ENCODE measurements at places on chromosomes 13 and 19. TPM values are rescaled to one million over a fixed set of nuclear protein-coding genes. Genes with fewer than 3 reads are reported as not detected.

Gene TMEM238
- 0.70 TPM for total RNA-seq

Gene MCEMP1
- total RNA-seq, result not detected

Gene KIR2DL3
- not detected for total RNA-seq

Gene ZNF723
- total RNA-seq, result not detected

Gene ZNF729
- total RNA-seq, result not detected

Gene TMPRSS9
- not detected for total RNA-seq

Gene N4BP2L1
- 9.8 TPM for total RNA-seq

Gene CFAP97D2
- not detected for total RNA-seq

GRCh38 chr19:37877147-37877546 is 29.2 kb downstream of the WDR87 start:
- no peak for DNase-seq

- DNase-seq, result no peak
Measured at GRCh38 chr13:99029576-99029975, 51.7 kb upstream of the DOCK9 start.

DNA sequence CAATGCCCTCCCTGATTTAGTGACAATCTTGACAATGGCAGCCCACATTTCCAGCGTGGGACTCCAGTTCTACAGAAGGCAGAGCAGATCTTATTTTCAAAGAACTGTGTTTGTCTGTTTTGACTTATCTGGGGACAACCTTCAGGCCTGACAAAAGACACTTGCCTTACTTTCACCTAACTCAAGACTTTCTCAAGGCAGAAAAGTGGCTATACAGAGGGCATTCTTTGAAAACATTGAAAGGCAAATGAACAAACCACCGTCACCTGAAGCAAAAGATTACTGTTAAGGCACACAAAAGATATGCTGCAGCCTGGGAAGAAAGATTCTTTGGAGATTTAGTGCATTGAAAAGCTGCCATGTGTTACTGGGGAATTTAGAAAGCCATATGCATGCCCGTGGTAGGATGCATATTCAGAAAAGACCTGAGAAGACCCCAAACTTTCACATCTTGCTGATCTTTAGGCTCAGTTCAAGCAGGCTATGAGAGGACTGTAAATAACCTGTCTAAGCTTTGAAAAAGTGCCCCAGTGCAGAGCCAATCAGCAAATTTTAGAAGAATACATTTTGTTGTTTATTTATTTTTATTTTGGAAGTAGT is 82.8 kb downstream of the TSC22D1 start:
- no peak for DNase-seq

DNA sequence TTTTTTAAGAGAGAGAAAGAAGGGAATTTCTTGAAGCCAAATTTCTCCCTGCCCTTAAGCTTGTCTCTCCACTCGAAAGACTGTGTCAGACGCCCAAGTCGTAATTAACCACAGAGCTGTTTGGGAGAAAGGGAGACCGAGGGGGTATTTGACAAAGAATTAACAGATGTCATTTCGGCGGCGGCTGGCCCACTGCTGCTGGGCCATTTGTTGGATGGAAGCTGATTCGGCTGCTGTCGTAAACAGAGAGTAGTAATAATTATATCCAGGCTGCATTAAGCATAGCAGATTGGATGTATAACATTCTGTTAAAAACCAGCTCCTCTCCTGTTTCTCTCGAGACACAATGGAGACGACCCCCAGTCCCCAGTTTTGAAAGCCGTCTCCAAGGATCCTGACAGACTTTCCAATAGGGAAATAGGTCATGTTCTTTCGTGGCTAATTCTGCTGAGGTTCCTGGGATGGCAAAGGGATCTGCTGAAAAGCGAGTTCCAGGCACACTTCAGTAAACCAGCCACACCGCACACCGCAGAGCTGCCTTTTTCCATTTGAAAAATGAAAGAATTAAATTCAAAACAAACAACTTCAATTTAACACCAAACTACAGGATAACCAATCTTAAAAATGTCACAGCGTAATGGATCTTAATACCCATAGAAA is 71.5 kb downstream of the KCTD15 start:
- DNase-seq, result peak; percentile 60

GRCh38 chr13:57897225-57897624 is 265.7 kb downstream of the PCDH17 start:
- no peak for DNase-seq

GRCh38 chr13:99399623-99399974 is 92.4 kb upstream of the GPR183 start:
- no peak for DNase-seq

GRCh38 chr19:9673912-9674662 is 813 bp downstream of the ZNF562 start:
- DNase-seq, result no peak

DNA sequence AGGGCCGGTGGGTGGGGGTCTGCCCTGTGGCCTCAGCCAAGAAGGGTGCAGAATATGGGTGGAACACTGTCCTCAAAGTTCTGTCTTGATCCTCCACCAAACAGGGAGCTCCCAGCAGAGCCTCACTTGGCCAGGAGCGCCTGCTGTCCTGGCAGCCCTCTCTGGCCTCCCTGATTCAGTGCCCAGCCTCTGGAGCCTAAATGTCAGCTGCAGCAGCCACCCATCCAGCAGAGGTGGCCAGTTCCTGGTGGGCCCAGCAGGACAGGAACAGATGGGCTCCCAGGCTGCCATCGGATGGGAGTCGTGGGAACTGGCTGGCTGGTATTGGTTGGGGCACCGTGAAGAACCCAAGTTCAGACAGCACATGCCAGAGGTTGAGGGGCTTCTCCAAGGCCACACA is 1.8 kb upstream of the USE1 start:
- no peak for DNase-seq

GRCh38 chr19:40539070-40539469 is 37.6 kb upstream of the SHKBP1 start:
- no peak for DNase-seq

GRCh38 chr19:45404557-45405434 is at the start of gene PPP1R13L:
Gene PPP1R13L (minus strand): TSS chr19:45405069. CDS start chr19:45398318, 6,751 bp downstream.
- DNase-seq, result peak; percentile 90

GRCh38 chr13:46620471-46620870 is 67.5 kb downstream of the LRCH1 start:
- DNase-seq, result no peak

- no peak for DNase-seq
Measured at GRCh38 chr13:93268327-93269028, 41.9 kb downstream of the GPC6 start.

DNA sequence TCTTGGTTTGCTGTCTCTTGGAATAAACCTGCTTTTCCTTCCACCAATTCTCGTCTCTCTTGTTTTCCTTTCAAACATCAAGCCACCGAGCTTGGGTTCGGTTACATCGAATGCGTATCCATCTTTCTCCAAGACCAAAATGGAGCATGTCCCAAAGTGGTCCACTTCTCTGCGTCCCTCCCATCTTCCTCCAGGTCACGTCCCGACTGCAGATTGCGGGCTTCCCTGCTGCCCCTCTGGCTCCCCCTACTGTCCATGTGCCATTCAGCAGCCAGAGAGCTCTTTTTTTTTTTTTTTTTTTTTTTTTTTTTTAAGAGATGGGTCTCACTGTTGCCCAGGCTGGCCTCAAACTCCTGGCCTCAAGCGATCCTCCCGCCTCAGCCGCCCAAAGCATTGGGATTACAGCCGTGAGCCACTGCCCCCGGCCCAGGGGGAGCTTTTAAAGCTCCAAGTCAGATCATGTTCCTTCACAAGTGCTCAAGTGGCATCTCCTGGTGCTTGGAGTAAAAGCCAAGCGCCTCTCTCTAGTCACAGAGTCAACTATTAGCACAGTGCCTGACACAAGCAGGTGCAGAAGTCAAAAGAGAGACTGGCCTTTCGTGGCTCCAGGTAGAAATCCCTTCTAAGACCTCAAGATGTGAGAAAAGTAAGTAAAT is 10.0 kb downstream of the COL5A3 start:
- DNase-seq, result peak; percentile 92

DNA sequence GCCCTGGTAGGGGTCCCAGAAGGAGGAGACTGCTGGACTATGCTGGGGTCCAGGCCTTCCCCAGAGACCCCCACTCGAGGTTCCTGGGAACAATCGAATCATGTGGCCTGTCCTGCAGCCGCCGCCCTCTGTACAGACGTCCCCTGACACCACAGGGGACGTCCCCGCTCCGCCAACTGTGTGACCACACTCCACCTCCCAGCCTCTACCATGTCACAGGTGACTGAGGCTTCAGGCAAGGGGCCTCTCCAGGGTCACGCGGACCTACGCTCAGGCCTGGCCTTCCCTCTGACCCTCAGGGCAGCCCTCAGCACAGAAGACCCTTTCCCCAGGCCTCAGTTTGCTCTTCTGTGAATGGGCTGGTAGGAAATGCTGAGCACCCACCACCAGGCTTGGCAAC is 13.1 kb upstream of the TMEM161A start:
- DNase-seq, result no peak

- DNase-seq, result no peak
Measured at GRCh38 chr13:55999709-56000108, 1141.0 kb upstream of the PRR20A start.

- peak; percentile 85 for DNase-seq
Measured at GRCh38 chr13:99978799-99979452, 2.7 kb upstream of the ZIC2 start.

DNA sequence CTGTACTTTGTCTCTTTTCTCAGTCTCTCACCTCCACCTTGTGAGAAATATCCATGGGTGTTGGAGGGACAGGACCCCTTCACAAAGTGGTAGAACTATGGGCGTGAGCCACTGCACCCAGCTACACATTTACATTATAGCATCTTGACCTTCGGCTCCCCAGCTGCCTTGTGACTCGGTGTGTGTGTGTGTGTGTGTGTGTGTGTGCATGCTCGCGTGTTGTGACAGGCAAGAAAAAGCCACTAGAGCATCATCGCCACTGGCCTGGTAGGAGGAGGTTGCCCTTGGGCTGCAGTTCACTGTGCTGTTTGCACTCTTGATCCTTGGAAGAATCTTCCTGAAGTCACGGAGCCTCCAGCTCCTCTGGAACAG is 13.7 kb upstream of the ZNF888 start:
- DNase-seq, result no peak

DNA sequence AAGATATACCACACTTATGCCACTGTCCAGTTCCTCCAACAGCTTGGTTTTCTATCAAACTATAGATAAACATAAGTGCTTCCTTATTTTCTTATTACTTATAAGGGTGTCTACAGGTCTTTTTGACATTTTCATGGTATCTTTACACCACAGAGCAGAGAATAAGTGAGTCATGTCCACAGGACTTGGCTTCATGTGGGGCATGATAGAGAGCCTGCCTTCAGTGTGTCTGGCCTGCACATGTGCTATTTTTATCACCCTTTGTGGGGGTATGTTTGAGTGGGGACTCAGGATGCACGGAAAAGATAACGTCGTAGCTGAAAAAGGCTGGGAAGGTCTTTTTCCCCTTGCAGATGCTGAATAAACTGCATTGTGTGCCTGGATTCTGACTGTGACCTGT is 8.1 kb upstream of the STOML3 start:
- no peak for DNase-seq

- DNase-seq, result no peak
Measured at GRCh38 chr13:49424011-49424560, 19.8 kb downstream of the CAB39L start.

DNA sequence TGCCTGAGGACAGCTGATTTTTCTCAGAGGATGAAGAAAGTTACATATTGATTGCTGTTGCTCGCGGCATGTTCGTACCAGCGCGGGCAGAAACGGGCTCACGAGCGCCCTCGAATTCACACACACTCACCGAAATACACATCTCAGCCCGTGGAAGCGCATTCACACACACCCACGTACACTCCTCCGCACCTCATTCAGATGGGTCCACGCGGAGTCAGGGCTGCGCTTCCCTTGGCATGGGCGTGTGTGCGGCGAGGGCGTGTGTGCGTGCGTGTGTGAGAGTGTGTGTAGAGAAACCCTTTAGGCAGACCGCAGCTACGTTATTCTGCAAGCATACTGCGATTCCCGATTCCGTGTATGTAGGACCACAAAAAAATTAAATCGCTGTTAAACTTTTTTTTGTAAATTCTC is 2.1 kb upstream of the PCDH17 start:
- no peak for DNase-seq

DNA sequence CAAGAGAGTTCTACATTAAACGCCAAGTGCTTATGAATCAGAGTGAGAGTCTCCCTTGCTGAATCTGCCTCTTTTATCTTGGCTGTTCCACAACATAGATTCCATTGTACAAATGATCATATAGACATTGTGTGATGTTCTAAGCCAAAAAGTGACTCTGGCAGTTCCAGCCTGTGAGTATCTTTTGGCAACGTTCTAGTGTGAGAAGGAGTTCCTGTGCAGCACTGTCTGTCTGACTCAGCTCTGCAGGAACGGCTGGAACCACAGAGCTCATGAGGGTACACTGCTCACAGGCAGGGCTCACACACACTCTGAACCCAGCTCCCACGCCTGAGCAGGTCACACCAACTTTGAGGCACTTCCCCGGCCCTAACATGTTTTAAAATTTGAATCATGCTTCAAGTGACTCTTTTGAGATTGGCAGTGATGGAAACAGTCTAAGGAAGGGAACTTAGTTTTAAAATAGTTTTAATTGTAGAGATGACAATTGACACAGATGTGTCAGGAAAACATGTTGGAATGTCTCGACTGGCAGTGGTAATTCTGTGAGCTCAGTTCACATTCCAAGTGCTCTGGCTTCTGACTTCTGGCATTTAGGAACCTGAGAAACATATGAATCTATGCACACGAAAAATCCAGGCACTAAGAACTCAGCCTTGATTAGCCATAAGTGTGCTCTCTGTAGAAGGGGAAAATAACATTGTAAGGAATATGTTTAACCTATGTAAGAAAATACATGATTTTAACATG is 272.0 kb downstream of the UQCRFS1 start:
- DNase-seq, result no peak

- DNase-seq, result no peak
Measured at GRCh38 chr13:44389060-44389666, 15.5 kb downstream of the SERP2 start.

DNA sequence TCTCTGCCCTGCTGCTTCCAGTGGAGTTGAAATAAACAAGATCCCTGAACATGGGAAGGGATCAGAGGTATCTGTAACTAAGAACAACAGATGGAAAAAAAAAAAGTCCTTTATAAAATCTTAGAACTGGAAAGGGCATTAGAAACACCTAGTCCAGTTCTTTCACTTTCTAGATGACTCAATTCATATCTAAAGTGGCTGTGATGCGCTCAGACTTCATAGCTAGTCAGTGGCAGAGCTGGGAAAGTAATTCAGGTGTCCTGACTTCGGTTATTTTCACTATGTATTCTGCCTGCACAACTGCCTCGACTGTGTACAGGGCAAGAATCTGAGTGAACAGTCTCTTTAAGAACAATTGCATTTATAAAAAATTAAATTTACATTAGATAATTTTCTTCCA is 151.8 kb upstream of the TMTC4 start:
- DNase-seq, result no peak

GRCh38 chr13:66138172-66138811 is 1091.8 kb downstream of the PCDH9 start:
- no peak for DNase-seq

DNA sequence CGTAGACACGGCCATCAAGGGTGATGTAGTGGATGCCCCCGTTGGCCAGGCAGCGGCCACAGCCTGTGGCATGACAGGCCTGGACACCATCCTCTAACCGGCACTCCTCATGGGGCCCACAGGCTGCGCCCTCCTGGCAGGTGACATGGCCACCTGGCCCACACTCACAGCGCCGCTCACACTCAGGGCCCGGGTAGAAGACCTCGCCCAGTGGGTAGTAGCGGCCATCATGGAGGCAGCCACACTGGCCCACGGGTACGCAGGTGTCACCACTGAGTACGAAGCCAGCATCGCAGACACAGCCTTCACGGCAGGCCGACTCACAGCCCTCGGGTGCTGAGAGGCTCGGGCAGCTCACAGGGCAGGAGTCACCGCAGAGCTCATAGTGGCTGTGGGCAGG is 27.2 kb upstream of the FBL start:
- DNase-seq, result no peak
